ENCODE measurements at places on chromosomes 2 and 18.

- DNase-seq: no peak
These were observed 67.9 kb downstream of the BIRC6 start for GRCh38 chr2:32424739-32425138.

DNA sequence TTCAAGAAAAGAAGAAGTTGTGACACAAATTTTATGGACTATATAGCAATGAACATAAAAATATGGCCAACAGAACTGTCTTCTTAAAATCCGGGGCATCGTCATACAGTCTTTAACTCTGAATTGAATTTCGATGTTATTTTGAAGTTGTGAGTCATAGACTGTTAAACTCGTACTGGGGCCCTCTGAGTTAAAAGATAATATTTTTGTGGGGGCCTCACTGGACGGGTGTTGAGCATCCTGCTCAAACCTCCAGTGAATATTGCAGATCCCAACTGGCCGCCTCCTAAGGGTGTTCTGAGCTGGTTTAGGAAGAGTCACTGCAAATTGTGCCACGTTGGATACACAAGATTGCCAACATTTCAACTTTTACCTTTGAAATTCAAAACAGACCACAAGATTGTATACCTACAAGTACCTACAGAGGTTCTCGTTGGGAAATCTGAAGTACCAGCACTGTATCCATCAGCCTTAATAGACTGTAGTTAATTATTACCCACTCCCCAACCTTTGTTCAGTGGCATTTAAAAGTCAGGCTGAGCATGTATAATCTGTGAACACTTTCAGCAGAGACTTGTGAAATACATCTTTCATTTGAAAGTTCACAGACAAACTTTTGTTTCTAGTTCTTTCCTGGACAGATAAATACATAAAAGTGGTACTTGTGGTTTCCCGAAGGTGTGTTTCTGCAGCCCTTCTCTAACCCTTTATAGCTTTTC is 27.8 kb downstream of the KLHL23 start:
- DNase-seq: no peak

- no peak for DNase-seq
These were observed 49.5 kb upstream of the RAB12 start for GRCh38 chr18:8559612-8560186.

GRCh38 chr18:9536354-9537152 is 61.2 kb downstream of the RALBP1 start:
- no peak for DNase-seq
